ENCODE measurements at places on chromosomes 13 and 19.

GRCh38 chr13:29654843-29655547, 59.5 kb upstream of the SLC7A1 start:
- no peak for DNase-seq

- no peak for DNase-seq
Measured at GRCh38 chr13:76833441-76833954, 52.7 kb downstream of the KCTD12 start.

GRCh38 chr19:10800488-10800887, 35.5 kb downstream of the TMED1 start:
- DNase-seq: no peak

DNA sequence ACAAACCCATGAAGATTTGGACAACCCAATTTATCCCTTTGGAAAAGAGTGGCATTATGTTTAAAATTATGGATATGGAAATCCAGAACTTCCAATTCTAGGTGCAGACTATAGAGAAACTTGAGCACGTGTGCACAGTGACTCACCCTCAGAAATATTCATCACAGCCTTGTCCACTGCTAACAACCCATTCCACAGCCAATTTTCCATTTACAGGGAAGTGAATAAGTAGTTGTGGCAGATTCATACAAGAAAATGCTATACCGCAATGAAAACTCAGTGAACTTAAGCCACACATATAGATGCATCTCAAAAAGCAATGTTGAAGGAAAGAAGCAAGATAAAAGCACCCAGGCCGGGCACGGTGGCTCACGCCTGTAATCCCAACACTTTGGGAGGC, 133.3 kb downstream of the USP12 start:
- DNase-seq: no peak

DNA sequence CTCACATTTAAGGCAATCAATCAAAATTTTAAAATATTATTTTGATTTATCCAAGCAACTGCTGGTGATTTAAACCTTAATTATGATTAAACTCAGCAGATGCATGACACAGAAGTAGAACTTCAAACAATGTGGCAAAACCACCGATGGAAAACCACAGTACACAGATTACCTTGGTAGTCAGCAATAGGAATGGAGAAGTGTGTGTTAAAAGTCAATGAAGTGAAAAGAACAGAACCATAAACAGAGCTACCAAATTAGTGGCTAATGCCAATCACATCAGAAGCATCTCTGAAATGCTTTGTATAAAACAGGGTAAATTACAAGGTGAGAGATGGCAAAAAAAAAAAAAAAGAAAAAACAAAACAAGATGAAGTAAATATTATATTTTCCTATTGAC, 31.2 kb downstream of the KATNAL1 start:
- no peak for DNase-seq

GRCh38 chr13:98960606-98961502, 17.0 kb downstream of the DOCK9 start:
- DNase-seq: no peak

DNA sequence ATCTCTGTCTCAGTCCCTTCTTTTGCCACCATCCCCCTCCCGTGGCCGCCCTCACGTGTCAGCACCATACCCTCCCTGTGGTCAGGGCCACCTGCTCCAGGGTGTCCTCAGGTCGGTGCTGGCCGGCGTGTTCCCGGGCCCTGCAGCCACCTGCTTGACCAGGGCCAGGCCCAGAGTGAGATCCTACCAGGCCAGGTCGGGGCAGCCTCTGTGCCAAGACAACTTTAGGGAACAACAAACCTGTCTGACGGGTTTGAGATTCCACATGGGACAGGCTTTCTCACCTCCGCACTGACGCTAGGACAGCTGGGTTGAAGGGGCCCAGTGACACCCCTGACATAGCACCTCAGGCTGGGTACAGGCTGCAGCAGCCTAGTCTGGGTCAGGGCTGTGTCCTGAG, 7.5 kb upstream of the SBNO2 start:
- no peak for DNase-seq

DNA sequence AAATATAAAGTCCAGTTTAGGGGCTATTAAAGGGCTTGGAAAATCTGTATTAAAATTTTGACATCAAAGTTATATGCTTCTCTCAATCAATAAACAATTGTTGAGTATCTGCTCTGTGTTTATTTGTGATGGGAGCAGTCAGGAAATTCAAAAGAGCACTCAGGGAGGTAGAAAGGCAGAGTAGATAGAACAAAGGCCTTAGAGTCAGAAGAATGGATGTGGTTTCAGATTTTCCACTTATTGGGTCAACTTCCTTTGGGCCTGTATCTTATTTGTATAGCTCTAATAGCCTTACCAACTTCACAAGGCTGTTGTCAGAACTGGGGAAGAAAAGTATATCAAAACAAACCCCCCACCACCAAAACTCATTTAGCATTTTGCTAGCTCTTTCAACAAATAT, 302.6 kb downstream of the SPRY2 start:
- DNase-seq: no peak

GRCh38 chr19:52945652-52946321, 16.9 kb downstream of the ZNF816 start:
- no peak for DNase-seq

GRCh38 chr13:79459906-79460305, 21.0 kb upstream of the NDFIP2 start:
- no peak for DNase-seq

GRCh38 chr13:112450904-112451240, 74.7 kb downstream of the SPACA7 start:
- no peak for DNase-seq

- DNase-seq: no peak
Measured at GRCh38 chr13:37446503-37446902, 152.1 kb downstream of the POSTN start.
